ENCODE measurements at places on chromosomes 13 and 19.

DNA sequence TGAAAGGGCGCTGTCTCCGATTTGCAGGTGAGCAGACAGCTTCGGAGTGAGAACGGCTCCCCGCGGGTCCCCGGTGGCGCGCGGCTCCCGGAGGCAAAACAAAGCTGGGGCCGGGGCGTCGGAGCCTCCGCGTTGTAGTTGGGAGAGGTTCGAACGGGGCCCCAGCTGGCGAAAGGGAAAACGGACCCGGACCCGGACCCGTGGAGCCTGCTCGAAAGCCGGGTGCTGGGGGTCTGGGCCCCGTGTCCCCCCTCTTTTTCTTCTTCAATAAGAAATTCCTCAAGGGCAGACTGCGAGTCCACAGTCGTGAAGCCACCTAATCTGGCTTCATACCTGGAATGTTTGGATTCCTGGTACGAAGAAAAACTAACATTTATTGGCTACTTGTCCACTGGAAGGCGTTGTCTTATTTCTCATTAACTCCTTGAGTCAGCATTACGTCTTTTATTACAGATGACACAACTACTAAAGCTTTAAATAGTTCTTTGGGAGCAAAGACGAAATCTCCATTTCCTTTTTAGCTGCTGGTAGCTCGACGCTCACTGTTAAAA, 632 bp upstream of the MTIF3 start:
- no peak for DNase-seq

- no peak for DNase-seq
Measured at GRCh38 chr13:112711528-112712265, 21.9 kb downstream of the ATP11A start.

DNA sequence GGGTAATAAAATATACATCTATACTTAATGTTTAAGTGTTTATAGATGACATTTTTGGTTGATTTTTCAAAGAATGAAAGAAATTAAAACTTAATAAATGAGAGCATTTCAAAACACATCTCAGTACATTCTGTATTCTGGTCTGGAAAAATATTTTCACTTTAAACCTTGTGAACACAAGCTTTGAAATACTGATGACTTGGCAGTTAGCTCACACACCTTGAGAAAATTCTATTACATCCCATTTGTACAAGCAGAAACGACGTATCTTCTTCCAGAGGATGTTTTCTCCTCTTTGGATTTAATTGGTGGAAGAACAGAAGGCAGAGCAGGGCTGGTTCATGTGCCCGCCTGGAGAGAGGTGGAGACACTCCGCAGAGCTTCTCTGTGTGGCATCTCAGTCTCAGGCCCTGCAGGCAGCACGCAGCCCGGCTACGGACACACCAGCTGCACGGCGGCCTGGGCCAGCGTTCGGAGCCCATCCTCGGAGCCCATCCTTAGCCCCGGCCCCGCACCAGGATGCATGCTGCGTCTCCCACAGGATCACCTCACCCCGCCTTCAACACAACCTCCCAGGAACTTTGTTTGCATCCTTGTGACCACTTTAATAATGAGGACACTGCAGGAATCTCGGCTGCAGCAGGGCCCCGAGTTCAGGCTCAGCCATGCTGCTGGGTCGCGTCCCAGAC, 48.6 kb downstream of the SOX1 start:
- no peak for DNase-seq

GRCh38 chr19:45764475-45764874, 4.6 kb downstream of the SIX5 start:
- DNase-seq = no peak

DNA sequence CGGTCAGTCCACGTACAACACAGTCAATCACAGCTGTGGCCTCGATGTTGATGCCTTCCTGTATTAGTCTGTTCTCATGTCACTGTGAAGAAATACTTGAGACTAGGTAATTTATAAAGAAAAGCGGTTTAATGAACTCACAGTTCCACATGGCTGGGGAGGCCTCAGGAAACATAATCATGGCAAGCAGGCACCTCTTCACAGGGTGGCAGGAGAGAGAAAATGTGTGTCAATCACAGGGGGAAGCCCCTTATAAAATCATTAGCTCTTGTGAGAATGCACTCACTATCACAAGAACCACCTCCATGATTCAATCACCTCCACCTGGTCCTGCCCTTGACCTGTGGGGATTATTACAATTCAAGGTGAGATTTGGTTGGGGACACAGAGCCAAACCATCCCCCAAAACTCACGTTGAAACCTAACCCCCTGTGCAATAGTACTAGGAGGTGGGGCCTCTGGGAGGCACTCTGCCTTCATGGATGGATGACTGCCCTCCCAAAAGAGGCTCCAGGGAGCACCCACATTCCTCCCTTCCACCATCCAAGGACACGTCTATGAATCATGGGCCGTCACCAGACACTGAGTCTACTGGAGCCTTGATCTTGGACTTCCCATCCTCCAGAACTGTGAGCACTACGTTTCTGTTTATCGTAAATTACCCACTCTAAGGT, 2.3 kb upstream of the PROZ start:
- no peak for DNase-seq

GRCh38 chr19:1360818-1361461, 22.8 kb upstream of the NDUFS7 start:
- no peak for DNase-seq

GRCh38 chr19:2083174-2083854, 12.8 kb downstream of the MOB3A start:
- no peak for DNase-seq

DNA sequence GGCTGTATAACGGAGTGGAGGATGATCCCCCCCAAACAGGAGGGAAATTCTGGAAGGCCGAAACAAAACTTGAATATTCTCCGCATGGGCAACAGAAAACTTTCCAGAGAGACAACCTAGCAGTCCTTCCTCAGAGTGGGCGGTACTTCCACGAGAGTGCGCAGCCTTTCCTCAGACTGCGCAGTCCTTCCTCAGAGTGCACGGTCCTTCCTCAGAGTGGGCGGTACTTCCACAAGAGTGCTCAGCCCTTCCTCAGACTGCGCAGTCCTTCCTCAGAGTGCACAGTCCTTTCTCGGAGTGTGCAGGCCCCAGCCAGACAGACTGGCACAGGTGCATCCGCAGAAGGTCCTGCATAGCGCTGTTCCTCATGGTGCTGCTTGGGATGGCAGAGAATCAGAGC, 12.7 kb upstream of the GALP start:
- DNase-seq = no peak

GRCh38 chr19:3669082-3669946, 31.0 kb downstream of the PIP5K1C start:
- no peak for DNase-seq

DNA sequence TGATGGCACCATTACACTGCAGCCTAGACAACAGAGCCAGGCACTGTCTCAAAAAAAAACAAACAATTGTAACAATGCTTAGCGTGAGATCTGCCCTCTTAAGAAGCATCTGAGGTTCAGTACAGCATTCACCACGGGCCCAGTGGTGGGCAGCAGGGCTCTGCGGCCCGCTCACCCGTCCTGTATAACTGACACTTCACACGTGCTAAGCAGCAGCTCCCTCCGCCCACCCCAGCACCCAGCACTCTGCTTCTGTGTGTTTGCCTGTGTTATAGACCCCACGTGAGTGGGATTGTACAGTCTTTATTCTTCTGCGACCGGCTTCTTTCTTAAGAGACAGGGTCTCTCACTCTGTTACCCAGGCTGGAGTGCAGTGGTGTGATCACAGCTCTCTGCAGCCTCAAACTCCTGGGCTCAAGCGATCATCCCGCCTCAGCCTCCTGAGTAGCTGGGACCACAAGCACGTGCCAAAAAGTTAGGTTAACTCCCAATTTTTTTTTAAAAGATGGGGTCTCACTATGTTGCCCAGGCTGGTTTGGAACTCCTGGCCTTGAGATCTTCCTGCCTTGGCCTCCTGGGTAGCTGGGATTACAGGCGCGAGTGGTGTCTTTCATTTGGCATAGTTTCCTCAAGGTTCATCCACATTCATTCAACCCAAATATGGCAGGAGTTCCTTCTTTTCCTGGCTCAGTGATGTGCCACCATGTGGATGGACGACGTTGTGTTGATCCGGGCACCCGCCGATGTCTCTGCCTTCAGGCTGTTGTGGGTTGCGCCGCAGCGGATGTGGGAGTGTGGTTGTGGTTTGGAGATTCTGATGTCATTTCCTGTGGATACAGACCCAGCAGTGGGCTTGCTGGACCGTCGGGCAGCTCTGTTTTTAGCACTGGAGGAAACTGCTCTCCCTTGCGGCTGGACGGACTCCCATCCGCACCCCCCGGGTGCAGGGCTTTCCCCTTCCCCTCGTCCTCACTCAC, 170.0 kb downstream of the KDM4B start:
- DNase-seq = peak; percentile 56

DNA sequence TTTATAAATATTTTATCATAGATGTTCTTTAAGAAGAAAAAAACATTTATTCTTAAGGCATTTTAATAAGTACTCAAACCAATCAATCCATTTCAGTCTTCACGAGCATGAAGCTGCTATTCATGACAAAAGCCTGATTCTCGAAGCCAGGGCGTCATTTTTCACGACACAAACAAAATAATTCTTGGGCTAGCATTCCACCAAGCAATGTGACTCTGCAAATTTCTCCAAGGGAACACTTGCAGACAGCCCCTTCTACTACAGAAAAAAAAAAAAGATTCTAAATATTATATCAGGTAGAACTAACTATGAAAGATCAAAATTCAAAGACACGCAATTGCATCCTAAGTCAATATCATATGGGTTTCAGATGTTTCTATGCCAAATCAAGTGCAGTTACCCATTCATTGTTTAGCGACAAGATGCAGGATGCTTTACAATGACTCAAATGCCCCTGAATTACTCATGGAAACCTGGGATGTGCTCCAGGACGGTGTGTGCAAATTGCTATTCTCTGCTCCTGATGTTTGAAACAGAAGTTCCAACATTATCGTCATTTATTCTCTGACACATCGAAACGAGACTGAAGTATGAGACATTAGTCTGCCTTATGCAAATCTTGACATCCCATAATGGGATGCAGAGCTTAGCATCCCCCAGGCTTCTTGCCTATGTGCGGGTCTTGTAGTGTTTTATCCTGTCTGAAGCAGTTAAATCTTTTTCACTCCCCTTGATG, 517.7 kb downstream of the MYO16 start:
- no peak for DNase-seq

DNA sequence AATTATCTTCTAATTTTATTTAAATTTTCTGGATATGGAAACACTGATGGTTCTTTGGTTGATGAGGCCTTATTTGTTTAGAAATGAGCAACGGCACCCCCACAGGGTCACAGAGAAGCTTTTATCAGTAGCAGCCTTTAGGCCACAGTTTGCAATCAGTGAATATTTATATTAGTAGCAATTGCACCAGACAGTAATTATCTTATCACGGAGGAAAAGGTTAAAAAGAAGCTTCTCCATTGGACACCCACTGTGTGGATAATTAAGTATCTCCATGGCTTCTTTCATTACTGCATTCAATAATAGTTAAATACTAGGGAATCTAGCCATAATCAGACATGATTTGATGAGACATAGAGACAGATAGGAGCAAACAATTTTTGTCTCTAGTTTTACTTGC, 2099.2 kb upstream of the PCDH20 start:
- DNase-seq = no peak

DNA sequence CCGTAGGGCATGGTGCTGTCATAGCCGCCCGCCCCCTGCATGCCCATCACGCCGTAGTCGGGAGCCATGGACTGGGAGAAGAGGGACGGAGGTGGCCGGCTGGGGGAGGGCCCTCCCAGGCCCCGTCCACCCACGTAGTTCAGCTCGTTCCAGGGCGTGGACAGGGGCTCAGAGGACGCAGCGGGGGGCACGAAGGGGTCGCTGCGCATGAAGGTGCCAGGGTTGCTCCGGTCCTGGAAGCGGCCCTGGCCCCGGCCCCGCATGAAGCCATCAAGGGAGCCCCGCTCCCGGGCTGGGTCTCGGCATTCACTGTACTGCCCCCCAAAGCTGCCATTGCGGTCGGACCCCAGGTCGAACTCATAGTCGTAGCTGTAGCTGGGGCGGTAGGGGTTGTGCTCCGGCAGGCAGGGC, 6.7 kb downstream of the AKAP8 start:
- DNase-seq = no peak

DNA sequence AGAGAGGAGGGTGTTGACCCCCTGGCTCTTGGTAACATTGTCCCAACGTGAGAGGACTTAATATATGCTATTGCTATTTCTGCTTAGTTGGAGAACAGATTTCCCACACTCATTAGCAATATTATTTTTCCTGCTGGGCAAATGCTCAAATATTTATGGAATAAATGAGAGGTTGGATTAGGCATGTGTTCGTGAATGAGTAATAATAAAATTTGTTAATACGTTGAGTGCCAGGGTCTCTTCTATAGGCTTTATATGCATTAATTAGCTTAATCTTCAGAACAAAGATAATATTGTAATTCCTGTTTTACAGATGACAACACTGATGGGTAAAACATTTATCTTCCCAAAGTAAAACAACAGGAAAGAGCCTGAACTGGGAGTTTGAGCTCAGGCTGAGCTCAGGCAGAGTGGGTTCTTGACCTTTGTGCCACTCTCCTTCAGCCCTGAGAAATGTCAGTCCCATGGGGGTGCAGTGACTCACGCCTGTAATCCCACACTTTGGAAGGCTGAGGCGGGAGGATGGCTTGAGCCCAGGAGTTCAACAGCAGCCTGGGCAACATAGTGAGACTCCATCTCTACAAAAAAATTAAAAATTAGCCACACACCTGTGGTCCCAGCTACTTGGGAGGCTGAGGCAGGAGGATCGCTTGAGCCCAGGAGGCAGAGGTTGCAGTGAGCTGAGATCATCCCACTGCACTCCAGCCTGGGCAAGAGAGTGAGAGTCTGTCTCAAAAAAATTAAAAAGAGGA, 1.2 kb downstream of the ZNF233 start:
- DNase-seq = no peak

DNA sequence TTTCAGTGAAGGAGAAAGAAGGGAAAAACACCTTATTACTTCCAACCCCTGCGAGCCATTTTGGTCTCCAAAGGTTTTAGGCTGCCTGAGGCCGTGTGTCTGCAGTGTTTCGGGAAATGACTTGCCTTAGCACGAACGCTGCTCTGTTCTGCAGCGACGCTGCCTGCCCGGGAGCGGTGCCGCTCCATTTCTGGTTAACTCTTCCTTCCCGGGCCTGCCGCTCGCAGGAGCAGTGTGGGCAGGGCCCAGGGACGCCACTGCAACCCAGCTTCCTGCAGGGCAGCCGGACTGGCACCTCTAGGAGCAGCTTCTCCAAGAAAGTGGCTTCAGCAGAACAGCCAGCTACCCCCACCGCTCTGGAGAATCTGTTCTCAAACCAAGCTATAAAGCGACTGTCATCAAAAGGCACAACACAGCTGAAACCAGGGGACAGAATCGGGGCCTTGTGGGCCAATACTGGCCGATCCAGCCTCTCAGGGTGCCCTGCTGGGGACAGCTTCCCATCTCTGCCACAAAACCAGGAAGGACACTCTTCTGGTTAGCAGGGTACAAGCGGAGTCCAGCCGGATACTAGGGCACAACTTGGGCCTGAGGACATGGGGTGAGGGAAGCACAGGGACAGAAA, 72.2 kb downstream of the KCTD15 start:
- no peak for DNase-seq

- DNase-seq = no peak
Measured at GRCh38 chr13:31060220-31060619, 101.5 kb downstream of the HSPH1 start.

GRCh38 chr19:18232540-18233223, 6.4 kb upstream of the PDE4C start:
- no peak for DNase-seq

- no peak for DNase-seq
Measured at GRCh38 chr13:113726961-113727411, 32.0 kb upstream of the TMEM255B start.
